ENCODE measurements at places on chromosomes 1 and 21.

DNA sequence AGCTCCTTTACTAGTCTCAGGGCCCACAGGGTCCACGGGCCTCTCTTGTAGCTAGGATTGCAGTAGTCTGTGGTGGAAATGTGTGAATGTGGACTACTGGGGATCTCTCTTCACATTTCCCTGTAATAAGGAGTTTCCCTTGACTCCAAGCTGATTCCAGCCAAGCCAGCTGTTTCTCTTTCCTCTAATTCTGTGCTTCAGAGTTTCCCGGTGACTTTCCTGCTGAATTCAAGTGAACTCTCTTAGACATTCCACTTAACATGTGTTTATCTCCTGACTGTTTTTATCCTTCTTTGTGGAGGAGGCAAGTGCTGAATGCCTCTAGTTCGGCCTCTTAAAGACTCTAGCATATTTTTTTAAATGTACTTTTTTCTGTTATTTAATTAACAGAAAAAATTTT is 354.0 kb upstream of the RGS18 start:
- no peak for DNase-seq

- DNase-seq = no peak
Measured at GRCh38 chr1:55428944-55429931, 214.1 kb upstream of the USP24 start.

- no peak for DNase-seq
Measured at GRCh38 chr1:17475752-17476151, 36.3 kb upstream of the RCC2 start.

DNA sequence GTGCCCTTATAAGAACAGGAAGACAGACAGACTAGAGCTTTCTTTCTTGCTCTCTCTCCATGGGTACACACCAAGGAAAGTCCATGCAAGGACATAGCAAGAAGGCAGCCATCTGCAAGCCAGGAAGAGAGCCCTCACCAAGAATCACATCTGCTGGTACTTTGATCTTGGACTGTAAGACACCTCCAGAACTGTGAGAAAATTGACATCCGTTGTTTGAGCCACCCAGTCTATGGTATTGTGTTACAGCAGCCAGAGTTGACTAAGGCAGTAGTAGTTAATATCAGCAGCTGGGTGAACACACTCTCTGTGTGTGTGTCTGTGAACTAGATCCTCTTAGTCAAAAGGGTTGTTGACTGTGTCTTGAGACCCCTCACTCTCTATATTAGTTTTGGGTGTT is 53.8 kb upstream of the PPP2R5A start:
- DNase-seq = no peak

DNA sequence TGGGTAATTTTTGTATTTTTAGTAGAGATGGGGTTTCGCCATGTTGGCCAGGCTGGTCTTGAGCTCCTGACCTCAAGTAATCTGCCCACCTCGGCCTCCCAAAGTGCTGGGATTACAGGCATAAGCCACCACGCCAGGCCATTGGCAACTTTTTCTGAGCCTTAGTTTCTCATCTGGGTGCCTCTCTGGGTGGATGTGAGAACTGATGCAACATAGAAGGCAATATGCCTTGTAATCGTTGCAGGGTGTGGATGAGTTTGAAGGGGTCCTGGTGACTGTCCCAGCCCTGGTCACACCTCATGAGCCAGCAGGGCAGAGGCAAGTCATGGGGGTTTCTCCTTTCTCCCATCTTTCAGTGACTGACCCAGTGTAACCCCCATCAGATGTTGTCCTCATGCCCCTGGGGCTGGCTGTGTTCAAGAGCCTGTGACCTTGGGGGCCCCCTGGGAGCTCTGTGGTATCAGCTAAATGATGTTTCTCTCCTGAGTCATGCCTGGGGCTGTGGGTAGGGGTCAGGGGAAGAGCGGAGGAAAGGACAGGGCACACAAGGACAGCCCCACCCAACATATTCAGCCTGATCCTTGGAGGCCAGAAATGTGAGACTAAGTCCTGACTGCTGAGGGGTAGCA is 3.6 kb downstream of the COL9A2 start:
- DNase-seq = no peak

GRCh38 chr1:244654108-244655038 is 1.4 kb downstream of the DESI2 start:
- no peak for DNase-seq

- DNase-seq = peak; percentile 92
Measured at GRCh38 chr1:155688324-155689080, at the start of gene YY1AP1. Gene YY1AP1 (minus strand): TSS chr1:155688774. CDS start chr1:155680436, 8,338 bp downstream.

DNA sequence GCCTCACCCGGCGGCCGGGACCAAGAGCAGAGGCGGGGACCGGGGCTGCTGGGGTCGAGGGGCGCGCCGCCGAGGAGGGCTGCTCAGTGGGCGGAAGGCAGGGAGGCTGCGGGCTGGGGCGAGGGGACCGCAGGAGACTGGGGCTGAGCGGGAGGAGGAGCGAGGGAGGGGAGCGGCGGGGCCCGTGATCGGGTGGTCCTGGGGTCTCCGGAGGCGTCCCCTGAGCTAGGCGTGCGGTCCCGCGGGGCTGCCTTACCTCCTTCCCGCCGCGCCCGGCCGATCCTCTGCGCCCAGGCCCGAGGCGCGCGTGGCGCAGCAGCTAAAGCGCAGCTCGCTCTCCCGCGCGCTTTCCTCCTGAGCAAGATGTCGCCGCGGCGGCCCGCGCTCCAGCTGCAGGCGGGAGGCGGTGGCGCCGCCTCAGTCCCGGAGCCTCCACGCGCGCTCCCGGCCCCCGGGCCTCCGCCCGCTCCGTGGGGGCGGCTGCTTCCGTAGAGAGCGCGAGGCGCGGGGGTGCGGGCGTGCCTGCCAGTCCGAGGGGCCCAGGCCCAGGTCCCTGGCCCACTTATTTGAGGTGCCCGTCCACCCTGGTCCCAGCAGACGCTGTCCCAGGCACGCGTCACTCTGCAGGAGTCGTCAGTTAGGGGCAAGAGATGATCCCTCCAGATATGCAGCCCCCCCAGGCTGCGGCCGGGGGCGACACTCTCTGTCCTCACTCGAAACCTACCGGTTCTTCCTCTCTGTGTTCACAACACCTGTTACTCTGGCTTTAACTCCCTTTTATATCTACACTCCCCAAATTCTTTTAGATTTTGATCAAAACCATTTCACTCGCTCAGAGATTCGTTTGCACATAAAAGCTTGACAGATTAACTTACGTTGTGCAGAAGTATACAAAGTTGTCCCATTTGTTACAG is at the start of gene CCSAP:
Gene CCSAP (minus strand): TSS at position 392 of the 914 bp plus-strand sequence. CDS start 582 bp downstream, outside the sequence.
- DNase-seq = peak; percentile 55

DNA sequence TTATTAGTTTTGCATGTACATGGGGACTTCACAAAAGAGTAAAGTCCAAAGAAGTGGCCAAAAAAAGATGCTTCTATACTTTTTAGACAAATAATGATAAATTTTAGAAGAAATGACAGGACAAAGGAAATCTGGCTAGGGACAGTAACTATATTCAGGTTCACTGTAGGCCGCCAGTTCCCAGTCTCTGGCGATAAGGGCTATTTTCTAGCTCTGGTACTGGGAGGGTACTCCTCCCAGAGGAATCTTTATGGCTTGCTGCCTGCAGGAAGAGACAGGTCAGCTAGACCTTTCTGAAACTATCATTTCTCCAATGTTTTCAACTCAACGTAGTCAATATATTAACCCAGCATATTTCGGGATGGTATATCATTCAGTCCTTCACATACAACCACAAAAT is 37.5 kb upstream of the RGS2 start:
- DNase-seq = no peak

DNA sequence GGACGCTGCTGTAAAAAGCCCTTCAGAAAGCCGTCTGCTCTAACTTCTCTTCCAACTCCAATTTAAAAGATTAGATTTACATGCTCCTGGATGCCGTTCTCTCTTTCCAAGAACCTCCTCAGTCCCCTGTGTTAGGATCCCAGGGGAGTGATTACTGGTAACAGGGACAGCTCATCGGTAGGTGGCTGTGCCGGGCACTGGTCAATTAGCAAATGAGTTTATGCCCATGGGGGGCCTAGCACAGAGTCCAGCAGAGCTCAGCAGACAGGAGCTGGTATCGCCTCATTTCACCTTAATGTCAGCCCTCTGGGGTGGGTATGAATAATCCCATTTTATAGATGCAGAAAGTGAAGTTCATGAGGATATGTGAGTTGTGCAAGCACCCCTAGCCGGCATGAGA is 191.9 kb downstream of the GRIK3 start:
- no peak for DNase-seq

DNA sequence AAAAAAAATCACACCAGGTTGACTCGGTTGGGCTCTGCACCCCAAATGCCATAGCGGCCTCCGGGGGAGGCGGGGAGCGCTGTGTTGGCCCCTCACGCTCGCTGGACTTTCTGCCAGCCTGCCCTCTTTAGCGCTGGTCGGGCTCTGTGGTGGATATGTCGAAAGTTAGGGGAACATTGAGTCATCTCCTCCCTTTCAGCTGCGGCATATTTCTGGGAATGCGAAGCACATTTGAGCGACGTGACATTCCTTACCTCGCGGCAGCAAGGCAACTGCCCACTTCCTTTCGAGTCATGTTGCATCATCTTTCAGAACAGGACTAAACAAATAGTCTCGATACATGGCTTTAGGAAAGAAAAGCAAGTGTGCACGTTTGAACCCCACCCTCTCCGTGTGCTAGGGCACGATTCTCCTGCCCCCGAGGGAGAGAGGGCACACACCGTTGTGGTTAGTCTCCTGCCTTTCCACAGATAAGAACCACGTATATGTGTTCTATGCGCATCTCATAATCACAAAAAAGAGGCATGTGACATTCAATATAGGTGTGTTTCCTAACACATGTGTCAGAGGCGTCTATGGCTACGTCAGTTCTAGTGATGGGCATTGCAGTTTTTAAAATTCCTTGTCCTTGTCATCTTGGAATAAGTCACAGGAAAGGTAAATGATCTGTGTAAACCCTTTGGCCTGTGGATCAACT is 105.9 kb upstream of the SLC45A1 start:
- no peak for DNase-seq

GRCh38 chr1:24385160-24385940 is 28.2 kb downstream of the STPG1 start:
- DNase-seq = peak; percentile 24

GRCh38 chr1:246724016-246724730 is at the start of gene SCCPDH:
Gene SCCPDH (plus strand): TSS chr1:246724409. CDS start chr1:246724423, 14 bp downstream.
- DNase-seq = peak; percentile 72

DNA sequence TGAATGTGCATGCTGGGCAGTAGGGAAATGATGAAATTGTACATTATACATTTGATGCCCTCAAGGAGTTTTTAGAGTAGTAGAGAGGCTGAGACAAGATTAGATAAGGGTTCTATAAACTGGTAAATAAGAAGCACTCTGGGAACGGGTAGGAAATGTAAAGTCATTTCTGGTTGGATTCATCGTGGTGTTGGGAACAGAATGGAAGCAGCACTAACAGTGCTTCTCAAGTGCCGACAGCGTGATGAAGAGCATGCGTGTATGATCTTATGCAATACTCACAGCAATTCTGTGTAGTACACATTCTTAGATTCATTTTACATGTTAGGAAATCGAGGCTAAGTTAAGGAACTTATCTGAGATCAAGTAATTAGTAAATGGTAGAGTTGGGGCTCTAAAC is 45.9 kb downstream of the GPR88 start:
- no peak for DNase-seq

DNA sequence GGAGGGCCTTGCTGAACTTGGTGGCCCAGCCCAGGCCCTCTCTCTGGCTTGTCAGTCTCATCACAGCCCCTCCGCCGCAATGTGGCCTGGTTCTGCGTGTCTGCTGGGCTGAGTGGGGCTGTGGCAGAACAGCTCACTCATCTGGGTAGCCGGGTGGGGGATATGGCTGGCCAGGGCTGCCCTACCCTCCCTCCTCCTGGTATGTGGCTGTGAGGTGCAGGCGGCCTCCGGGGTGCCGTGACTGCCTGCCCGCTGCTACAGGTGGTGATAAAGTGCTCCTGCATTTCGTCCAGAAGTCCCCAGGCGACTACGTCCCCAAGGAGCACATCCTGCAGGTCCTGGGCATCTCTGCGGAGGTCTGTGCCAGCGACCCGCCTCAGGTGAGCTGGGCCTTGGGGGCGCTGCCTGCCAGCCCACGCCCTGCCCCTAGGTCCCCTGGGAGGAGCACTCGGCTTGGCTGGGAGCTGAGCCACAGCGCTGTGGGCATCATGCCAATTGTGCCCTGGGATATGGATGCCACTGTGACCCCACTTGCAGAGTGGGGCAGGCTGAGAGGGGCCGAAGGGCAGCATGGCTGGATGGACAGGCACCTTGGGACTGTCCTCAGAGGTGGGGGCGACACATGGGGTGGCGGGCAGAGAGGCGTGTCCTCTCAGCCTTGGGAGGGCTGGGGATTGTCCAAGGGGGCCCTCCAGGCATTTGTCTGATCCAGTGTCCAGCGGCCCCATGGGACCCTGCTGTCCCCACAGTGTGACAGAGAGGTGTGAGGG is 2.3 kb downstream of the PRXL2B start:
- DNase-seq = no peak

- peak; percentile 74 for DNase-seq
Measured at GRCh38 chr1:168603501-168604110, 27.2 kb downstream of the XCL1 start.

GRCh38 chr1:161799792-161800191 is 33.7 kb downstream of the ATF6 start:
- DNase-seq = no peak

DNA sequence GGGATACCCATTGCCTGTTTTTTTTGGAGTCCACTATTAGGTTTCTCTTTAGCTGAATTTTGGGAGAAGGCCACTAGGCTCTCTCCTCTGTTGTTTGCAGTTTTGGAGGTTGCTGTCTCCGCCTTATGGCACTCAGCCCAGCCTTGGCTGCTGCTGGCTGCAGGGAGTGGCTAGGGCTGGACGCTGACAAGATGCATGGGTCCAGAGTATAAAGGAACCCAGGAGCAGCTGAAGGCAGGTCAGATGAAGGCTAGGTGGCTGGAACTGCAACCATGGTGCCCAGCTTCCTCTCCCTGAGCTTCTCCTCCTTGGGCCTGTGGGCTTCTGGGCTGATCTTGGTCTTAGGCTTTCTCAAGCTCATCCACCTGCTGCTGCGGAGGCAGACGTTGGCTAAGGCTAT is at the start of gene CYP4B1:
Gene CYP4B1 (plus strand): TSS at position 237 of the 400 bp plus-strand sequence. CDS start 36 bp downstream, at position 273.
- DNase-seq = no peak

- DNase-seq = no peak
Measured at GRCh38 chr1:29590583-29591565, 354.6 kb downstream of the PTPRU start.

DNA sequence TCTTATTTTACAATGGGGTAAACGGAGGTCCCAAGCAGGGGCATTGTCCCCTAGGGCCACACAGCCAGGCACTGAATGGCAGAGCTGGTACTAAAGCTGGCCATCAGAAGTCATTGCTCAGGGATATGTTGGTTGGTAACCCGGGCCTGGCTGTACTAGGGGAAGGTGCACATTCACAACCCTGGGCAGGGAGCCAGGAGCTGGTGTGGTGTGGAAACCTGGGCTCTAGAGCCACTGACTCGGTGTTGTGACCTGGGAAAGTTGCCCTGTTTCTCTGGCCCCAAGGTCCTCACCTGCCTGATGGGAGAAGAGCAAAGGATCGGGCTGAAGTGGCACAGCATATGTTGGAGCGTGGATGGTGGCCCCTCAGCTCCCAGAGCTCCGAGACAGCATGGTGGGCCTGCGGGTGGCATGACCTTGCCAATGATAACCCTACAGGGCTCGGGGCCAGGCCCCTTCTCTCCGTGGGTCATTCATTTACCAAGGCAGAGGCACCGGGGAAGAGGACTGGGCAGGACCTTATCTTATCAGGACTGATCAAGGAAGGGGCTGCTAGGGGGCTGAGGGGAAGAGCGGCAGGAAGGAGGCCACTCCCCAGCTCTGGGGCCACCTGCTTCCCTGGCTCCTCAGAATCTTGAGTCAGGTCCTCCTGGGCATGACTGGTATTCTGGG is 274.1 kb downstream of the TRABD2B start:
- no peak for DNase-seq

- DNase-seq = no peak
Measured at GRCh38 chr21:42745511-42746239, 92.3 kb downstream of the PDE9A start.

Data from activated naive CD4-positive, alpha-beta T cell treated with Interleukin-2 at 50 U/mL for 16 hours (primary cell).